ENCODE measurements at places on chromosomes 11 and 22.

DNA sequence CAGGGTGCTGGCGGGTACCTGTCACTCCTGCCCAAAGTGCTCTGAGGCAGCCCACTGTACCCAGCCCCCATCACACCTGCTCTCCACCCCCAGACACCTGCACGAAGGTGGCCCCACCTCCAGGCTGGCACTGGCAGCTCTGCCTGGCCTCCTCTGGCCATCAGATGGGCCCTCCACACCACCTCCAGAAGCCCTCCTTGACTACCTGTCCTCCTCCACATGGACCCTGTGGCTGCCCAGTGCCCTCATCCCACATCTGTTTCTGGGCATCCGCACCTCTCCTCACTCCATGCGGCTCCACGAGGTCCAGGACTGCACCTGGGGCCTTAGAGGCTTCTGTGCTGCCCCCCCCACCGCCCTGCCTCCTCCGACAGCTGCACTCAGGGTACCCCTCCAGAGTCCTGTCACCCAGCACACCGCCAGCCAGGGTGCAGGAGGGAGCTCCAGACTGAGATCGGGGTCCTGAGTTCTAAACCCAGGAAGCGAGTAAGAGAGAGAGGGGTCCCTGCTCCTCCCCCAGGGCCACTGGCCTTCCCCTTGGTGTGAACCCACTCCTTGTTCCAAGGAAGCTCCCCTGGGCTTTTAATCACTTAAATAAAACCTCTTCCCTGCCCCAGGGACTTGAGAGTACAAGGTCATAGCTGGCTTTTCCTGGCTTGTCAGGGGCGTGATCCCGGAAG lies 1.7 kb downstream of the CTSD start:
- DNase-seq = no peak

DNA sequence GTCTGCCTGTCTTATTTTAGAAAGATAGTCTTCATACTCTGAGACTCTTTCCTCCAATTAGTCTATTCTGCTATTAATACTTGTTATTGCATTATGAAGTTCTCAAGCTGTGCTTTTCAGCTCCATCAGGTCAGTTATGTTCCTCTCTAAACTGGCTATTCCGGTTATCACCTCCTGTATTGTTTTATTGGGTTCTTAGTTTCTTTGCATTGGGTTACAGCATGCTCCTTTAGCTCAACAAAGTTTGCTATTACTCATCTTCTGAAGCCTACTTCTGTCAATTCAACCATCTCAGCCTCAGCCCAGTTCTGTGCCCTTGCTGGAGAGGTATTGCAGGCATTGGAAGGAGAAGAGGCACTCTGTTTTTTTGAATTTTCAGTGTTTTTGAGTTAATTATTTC lies 21.0 kb upstream of the OR5AK2 start:
- no peak for DNase-seq

DNA sequence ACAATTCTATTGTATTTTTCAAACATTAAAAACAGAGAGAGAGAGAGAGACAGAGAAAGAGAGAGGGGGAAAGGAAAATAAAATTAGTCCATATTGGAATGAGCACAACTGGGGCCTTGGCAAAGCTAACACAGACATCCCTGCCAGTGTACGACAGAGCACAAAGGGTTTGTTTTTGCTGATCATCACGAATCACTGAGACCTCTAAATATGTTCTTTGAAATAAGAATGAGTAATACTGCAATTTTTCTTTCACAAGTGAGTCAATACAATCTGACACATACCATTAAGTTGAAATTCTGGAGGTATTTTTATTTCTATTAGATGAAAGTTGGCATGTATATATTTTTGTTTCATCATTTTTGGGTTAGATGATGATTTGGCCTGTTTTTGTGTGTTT lies 27.0 kb upstream of the LRRC4C start:
- DNase-seq = no peak

DNA sequence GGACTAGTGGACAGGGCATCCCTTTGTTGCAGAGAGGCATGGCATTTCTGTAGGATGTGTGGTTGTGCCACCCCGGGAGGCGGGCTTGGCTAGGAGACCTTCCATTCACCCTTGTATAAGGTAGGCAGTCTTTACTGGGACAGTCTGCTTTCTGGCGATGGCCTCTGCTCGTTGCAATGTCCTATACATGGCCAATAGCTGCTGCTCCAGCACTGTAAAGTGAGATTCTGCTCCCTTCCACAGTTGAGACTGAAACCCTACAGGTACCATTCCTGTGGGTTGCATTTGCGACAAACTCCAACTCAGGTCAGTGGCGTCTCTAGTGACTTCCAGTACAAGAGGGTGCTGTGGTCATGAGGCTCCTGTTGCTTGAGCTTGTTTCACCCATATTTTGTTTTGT lies 20.4 kb upstream of the APOL3 start:
- DNase-seq = no peak

GRCh38 chr11:84480131-84480530 lies 1147.0 kb downstream of the DLG2 start:
- no peak for DNase-seq

DNA sequence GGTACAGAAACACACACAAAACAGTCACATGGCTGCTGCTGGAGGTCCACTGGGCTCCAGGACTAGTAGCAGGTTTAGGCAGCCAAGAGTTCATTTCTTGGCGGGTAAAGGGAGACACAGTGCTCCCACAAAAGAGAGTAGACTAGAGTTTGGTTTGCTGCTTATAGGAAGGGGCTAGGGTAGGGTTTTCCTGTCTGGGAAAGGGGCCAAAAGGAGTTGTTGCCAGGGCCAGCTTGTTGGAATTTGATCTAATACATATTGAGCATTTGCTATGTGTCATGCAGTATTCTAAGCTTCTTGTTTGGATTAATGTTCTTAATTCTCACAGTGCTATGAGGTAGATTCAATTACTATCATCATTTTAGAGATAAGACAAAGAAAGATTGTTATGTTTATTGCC lies 195.1 kb upstream of the PLET1 start:
- DNase-seq = no peak

DNA sequence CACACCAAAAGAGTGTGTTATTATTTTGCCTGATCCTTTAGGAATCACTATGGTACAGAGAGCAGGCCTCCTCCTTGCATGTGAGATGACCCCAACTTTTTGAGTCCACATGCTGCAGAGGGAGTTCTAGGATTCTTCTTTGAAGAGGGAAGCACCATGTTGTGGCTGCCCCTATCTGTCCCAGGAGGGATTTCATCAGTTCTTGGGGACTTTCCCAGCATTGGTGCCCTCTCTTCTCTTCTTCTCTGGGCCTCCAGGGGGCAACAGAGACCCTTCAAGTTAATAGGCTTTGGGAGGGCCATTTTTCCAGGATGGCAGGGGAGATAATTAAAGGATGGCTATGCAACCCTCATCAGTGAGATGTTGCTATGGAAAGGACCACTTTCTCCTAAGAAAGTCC lies 3.6 kb downstream of the MMP1 start:
- no peak for DNase-seq

DNA sequence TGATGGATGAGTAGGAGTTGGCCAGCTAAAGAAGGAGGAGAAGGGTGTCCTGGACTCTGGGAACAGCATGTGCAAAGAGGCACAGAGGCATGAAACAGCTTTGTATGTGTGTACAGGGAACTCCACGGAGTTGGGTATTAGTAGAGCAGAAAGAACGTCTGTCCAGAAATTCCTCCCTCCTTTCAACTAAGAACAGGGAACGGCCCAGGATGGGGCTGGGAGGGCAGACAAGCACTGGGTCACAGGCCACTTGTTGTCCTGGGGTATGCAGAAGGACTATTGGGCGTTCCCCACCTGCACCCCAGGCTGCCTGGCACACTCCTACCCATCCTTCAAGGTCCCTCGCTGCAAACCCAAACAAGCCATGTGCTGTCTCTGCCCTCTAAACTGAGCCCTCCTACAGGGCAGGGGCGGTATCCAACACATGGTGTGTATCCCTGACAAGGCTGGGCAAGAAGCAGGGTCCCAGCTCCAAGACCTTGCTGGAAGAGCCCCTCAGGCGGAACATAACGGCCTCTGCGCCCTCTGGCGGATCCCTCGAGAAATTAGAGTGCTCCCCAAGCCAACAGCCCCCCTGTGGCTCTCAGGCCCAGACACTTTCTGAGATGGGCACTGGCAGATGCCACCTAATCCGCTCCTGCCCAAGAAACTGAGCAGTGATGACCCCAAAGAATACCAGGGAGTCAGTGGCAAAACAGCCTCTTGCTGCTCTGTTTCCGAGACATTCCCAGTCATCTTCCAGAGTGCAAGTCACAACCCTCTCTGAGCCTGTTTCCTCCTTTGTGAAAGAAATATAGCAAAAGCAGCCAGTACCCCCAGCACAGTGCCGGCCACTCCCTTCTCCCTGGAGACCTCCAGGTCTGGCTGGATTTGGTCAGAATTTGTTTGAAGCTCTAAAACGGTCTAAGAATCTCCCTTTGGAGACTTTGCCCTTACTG lies 1.6 kb upstream of the ELFN2 start:
- DNase-seq = peak; percentile 58

DNA sequence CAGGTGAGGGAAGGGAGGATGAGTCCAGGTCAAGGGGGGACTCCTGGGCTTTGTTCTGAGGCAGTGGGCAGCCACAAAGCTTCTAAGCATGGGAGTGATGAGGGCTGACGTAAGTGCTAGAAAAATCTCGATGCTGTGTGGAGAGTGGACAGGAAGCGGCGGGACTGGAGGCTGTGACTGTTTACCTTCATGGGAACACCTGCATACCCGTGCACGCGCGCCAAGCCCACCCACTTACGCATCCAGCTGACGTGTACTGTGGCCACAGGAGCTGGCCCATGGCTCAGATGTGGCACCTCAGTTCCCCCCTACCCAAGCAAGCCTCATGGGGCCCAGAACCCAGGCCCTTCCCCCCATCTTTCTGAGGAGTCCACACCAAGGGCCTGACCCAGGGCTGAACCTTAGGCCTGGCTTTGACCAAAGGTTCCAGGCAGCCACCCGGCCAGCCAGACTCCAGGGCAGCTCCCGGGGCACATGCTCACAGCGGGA lies 14.0 kb downstream of the MYRF start:
- DNase-seq = no peak

- no peak for DNase-seq
Measured at GRCh38 chr11:117303101-117303500, 12.0 kb downstream of the BACE1-AS start.

Data from muscle of arm (tissue), 14 donors.